Right ventricle myocardium inferior (tissue), 1 donor: ENCODE measurements at places on chromosomes 4 and X. TPM values are rescaled to one million over a fixed set of nuclear protein-coding genes. Genes with fewer than 3 reads are reported as not detected.

GRCh38 chr4:82898322-82899243, 2.0 kb upstream of the THAP9 start:
- DNase-seq, result no peak

DNA sequence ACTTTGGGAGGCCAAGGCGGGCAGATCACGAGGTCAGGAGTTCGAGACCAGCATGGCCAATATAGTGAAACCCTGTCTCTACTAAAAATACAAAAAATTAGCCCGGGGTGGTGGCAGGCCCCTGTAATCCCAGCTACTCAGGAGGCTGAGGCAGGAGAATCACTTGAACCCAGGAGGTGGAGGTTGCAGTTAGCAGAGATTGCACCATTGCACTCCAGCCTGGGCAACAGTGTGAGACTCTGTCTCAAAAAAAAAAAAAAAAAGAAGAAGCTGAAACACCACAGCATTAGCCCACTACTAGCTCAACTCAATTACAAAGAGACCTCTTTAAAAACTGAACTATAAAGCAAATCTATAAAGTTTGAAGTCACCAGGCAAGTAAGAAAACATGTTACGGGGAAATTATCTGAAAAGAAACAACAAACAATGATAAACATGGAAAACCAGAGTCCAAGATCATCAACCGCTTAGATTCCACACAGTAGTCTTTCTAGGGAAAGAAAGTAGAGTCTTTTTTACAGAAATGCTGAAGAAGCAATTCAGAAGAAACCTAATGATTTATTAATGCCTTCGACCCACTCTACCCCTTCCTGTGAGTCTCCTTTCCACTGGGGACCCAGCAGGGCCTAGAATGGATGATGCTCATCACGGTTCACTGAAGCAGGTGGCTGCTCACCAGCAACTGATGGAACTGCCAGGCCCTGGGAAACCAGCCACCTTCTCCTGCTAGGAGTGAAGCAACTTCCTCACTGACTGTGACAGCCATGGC, 6.6 kb downstream of the SAT1 start:
- DNase-seq, result no peak

- peak; percentile 71 for DNase-seq
Measured at GRCh38 chr4:152778656-152779512, 646 bp downstream of the TIGD4 start.

GRCh38 chrX:106619797-106620196, 8.0 kb downstream of the RADX start:
- DNase-seq, result no peak

DNA sequence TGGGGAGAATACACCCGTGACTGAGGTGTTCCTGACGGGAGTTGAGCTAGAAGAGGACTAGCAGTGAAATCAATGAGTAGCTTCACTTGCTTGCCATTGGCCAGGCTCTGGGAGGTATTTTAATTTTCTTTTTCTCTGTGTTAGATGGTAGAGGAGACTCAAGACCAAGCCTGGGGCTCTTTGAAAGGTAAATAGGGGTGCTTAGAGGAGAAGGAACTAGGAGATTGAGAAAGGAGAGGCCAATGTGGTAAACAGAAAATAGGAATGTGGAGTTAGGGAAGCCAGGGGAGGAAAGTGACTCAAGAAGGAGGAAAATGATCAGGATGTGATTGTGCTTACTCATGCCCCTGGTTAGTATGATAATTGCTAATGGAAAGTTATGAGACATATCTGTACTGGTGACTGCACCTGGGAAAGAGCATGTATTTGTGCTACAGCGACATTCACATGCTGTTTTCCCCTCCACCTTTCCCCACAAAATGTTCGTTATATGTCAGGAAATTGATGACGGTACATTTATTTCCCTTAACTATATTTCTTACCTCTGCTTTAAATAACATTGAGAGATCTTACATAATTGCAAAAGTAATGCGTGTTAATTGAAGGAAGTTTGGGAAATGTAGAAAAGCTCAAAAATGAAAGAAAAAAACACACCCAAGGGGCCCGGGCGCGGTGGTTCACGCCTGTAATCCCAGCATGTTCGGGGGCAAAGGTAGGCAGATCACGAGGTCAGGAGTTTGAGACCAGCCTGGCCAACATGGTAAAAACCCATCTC, 16.9 kb upstream of the LRBA start:
- DNase-seq, result no peak

The TLR3 gene
- 5.2 TPM for total RNA-seq

The DNASE1L1 gene
- 52.3 TPM for total RNA-seq
